ENCODE measurements at places on chromosomes 7 and 10. TPM values are rescaled to one million over a fixed set of nuclear protein-coding genes. Genes with fewer than 3 reads are reported as not detected.

SEC61A2 gene
- 22.8 TPM for total RNA-seq

NANOS1 gene
- total RNA-seq: 0.69 TPM

GPR146 gene
- total RNA-seq: 45.4 TPM

SORBS1 gene
- 1.5 TPM for total RNA-seq

NOBOX gene
- not detected for total RNA-seq

ZNF862 gene
- 33.0 TPM for total RNA-seq

FAM25C gene
- not detected for total RNA-seq

GIMAP6 gene
- 0.39 TPM for total RNA-seq

LRIT1 gene
- not detected for total RNA-seq

FBXW4 gene
- 97.2 TPM for total RNA-seq

HMX3 gene
- total RNA-seq: not detected

Data from B cell (primary cell).